ENCODE measurements at places on chromosomes 6 and 20. TPM values are rescaled to one million over a fixed set of nuclear protein-coding genes. Genes with fewer than 3 reads are reported as not detected.

ULBP2 gene
- 1.00 TPM for total RNA-seq

TAF11 gene
- total RNA-seq = 30.9 TPM

SLC23A2 gene
- total RNA-seq = 22.2 TPM

BIRC7 gene
- 0.74 TPM for total RNA-seq

DNA sequence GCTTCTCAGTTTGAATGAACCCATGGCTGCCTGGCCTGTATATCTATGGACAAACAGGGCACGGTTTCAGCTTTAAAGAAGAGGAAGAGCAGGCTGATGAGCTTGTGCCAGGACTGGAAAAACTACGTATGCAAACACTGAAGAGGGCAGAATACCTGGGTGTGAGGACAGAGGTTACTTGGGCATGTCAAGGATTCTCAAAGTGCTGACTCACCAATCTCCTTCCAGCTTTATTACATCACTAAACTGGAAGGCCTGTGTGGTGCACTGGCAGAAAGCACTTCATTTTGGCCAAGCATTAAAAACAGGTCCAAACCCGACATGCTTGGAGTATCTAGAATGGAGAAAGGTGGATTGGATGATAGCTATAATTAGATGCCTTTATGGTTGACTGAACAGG, 95.2 kb downstream of the GMPR start:
- no peak for DNase-seq
- peaks cover 9% of the 10 kb centered on the region for H3K4me1 ChIP-seq
- H3K4me3 ChIP-seq = no peak overlapping the region
- H3K36me3 ChIP-seq = no peaks in the 10 kb centered on the region
- no peaks in the 10 kb centered on the region for H3K27me3 ChIP-seq

DNA sequence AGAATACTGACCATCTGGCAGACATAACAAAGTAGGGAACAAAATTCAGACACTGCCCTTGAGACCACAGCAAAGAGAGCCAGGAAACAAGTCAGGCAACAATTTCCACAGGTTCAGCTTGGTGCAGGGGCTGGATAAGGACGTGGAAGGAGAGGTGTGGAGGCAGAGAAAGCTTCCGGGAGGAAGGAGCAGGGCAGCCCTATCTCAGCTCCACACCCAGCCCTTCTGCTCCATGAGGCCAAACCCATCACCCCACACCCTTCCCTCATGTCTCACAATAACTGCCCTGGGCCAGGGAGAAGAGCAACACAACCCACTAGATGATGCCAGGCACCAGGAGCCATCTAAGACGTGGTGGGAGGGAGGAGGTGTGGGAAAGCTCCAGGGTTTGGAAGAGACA, 5.8 kb downstream of the SNHG17 start:
- H3K27ac ChIP-seq = peak overlapping the region; percentile 52
- DNase-seq = no peak
- peaks cover 58% of the 10 kb centered on the region for H3K36me3 ChIP-seq
- peak overlapping the region; percentile 49 for H3K4me3 ChIP-seq
- peaks cover 86% of the 10 kb centered on the region for H3K4me1 ChIP-seq

DNA sequence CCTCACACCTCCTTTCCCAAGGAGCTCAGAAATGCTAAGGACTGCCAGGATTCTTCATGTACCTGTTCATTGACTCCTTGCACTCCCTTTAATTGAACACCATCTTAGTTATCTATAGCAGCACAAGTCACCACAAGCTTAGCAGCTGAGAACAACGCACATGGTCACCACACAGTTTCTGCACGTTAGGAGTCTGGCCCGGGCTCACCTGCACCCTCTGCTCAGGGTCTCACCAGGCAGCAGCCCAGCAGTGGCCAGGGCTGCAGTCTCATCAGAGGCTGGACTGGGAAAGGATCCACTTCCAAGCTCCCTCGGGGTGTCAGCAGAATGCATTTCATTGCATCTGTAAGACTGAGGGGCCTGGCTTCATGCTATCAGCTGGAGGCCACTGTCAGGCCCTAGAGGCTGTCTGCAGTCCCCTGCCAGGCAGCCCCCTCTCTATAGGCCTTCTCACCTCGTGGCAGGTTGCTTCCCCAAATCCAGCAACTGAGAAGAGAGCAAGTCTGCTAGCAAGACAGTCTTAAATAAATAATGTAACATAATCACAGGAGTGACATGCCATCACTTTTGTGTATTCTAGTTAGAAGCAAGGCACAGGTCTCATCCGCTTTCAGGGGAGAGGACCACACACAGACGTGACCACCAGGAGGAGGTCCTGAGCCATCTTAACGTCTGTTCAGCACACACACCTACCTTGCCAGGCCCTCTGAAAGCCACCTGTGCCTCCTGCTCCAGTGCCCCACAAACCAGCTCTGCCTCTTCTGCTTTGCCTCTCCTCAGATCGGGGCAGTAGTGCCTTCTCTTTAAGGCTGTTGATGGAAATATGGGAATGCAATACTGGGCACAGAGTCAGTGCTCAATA, 165.2 kb upstream of the CST7 start:
- H3K4me3 ChIP-seq = no peak overlapping the region
- H3K27me3 ChIP-seq = peaks cover 25% of the 10 kb centered on the region
- no peaks in the 10 kb centered on the region for H3K36me3 ChIP-seq
- peak; percentile 19 for DNase-seq
- H3K27ac ChIP-seq = no peak overlapping the region

GRCh38 chr6:11076540-11076939, 17.1 kb upstream of the SMIM13 start:
- H3K27ac ChIP-seq = no peak overlapping the region
- H3K4me1 ChIP-seq = no peaks in the 10 kb centered on the region
- H3K36me3 ChIP-seq = no peaks in the 10 kb centered on the region
- no peak overlapping the region for H3K4me3 ChIP-seq

DNA sequence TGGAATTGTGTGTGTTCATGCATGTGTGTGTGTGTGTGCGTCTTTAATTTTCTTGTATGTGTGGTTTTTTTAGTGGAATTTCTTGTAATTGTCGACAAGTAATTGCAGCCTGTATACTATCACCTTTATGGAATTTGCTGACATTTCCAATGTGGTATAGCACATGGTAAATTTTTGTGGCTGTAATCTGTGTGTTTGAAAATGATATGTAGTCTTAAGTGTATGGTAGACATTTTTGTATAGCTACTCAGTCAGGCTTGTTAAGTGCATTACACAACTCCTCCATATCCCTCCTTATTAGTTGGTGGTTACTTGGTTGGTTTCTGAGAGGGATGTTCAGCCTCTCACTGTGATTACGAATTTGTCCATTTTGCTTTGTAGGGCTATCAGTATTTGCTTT, 384.5 kb upstream of the HSF2 start:
- H3K27me3 ChIP-seq = no peaks in the 10 kb centered on the region
- no peak for DNase-seq
- H3K27ac ChIP-seq = no peak overlapping the region
- no peaks in the 10 kb centered on the region for H3K36me3 ChIP-seq
- H3K4me1 ChIP-seq = no peaks in the 10 kb centered on the region
- no peak overlapping the region for H3K4me3 ChIP-seq

GRCh38 chr6:145485288-145485687, 250.0 kb downstream of the EPM2A start:
- H3K27me3 ChIP-seq = no peaks in the 10 kb centered on the region
- no peaks in the 10 kb centered on the region for H3K4me1 ChIP-seq

DNA sequence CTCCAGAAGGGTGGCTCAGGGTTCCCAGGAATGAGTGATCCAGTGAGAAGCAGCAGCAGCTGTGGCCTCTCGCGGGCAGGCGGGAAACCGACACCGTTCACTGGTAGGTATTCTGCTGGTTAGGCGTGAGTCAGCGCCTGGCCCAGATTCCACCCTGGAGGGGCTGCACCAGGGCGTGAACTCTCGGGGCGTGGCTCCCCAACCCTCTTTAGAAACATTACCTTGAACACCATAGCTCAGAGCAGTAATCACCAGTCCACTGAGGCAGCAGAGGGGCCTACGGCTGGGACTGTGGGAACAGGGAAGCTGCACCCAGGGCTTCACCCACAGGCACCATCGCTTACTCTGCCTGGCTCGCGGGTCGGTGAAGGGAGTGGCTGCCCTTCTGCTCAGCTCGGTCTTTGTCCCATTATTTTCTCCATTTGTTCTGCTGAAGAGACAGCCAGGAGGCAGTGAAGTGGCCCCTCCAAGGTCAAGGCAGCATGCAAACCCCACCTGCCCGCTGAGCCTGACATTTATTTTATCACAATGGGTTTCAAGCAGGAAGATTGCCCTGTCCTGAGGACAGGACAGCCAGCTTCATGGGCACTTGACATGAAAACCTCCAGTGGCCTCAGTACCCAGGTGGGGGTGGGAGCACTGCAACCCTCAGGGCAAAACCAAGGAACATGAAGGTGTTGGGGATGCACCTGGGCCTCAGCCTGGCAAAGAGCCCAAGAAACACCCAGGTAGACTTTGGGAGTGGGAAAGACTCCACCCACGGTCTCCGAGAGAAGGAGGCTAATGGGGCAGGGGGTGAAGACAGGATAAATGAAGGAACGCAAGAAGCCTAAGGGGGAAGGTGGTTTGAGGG, 51.0 kb upstream of the CD93 start:
- DNase-seq = no peak
- H3K27me3 ChIP-seq = no peaks in the 10 kb centered on the region
- no peak overlapping the region for H3K4me3 ChIP-seq
- peaks cover 8% of the 10 kb centered on the region for H3K4me1 ChIP-seq
- no peak overlapping the region for H3K27ac ChIP-seq
- H3K36me3 ChIP-seq = no peaks in the 10 kb centered on the region

DNA sequence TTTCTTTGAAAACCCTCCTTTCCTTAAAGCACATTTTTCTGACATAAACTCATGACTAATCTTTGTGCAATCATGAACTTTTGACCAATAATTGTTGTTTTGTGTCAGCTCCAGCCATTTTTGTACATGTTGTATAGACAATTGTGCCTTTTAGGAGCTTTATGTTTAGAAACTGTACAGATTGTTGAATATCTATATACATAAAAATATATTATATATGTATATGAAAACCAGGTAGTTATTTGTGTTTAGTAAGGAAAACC, 125.7 kb upstream of the EDN1 start:
- peaks cover 27% of the 10 kb centered on the region for H3K4me1 ChIP-seq
- no peak overlapping the region for H3K27ac ChIP-seq
- H3K36me3 ChIP-seq = peaks cover 13% of the 10 kb centered on the region
- no peak overlapping the region for H3K4me3 ChIP-seq

DNA sequence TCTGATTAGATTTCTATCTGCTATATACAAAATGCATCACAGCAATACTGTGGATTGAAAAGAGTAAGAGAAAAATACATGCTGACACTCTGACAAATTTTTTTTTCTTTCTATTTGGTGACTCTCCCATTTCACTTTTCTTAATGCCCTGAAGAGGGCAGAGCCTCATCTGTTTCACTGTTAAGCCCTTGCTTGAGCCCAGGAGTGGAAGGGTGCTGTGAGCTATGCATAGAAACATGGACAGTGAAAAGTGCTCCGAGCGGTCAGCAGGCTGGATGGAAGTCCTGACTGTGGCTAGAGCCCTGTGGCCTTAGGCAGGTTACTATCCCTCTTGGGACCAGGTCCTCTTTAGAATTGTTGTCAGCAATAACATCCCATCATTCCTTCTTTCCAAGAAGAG, 17.4 kb upstream of the CSE1L start:
- no peaks in the 10 kb centered on the region for H3K27me3 ChIP-seq
- no peaks in the 10 kb centered on the region for H3K4me1 ChIP-seq
- peaks cover 9% of the 10 kb centered on the region for H3K36me3 ChIP-seq
- no peak overlapping the region for H3K27ac ChIP-seq

DNA sequence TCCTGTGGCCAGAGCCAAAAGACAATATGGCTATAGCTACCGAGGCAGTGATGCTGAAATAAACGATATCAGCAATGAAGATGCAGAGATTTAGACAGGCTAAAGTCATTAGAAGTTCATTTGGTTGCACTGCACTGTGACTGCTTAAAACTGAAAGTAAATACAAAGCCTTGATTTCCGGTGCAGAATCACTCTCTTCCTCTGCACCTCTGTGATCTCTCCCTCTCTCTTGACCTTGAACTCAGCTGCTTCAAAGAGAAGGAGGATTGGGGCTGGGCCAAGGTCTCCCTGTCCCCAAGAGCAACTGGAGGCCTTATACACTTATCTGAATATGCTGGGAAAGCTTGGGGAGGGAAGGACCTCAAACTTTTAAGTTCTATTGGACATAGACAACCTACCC, 34.6 kb upstream of the SPACA1 start:
- H3K27me3 ChIP-seq = peaks cover 6% of the 10 kb centered on the region
- peak; percentile 1 for DNase-seq
- H3K4me1 ChIP-seq = peaks cover 13% of the 10 kb centered on the region
- H3K36me3 ChIP-seq = peaks cover 2% of the 10 kb centered on the region

GRCh38 chr20:63106108-63106764, 99.5 kb upstream of the BHLHE23 start:
- no peak overlapping the region for H3K27ac ChIP-seq
- no peaks in the 10 kb centered on the region for H3K36me3 ChIP-seq
- no peak overlapping the region for H3K4me3 ChIP-seq
- H3K4me1 ChIP-seq = peaks cover 4% of the 10 kb centered on the region
- H3K27me3 ChIP-seq = no peaks in the 10 kb centered on the region
- DNase-seq = no peak

Measured in activated T-cell treated with anti-CD3 and anti-CD28 coated beads, Interleukin-2, amount 50 U/mL, for 72 hours (primary cell).